T-helper 17 cell (primary cell): ENCODE measurements at places on chromosomes 6 and 20.

GRCh38 chr6:150183105-150183504 is 40.3 kb downstream of the PPP1R14C start:
- DNase-seq: no peak

- peak; percentile 39 for DNase-seq
These were observed 59.7 kb upstream of the SNX9 start for GRCh38 chr6:157763129-157763903.

DNA sequence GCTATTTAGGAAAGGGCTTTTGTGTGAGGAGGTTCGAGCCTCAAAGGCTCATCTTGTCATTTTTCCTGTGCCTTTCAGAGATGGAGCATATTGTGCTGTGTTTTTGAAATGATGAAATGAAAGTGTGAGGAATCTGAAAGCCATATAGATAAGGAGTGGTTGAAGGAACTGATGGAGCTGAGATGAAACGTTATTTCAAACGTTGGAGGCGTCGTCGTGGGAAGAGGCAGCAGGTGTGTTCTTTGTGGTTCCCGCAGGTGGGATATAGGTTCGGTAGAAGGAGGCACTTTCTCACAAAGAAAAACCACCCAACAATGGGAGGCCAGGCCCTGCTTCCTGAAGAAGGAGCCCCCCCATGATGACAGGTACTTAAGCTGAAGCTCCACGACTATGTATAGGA is 83.2 kb upstream of the SNAP25 start:
- DNase-seq: no peak

- DNase-seq: no peak
These were observed 133.9 kb upstream of the PTPRT start for GRCh38 chr20:43323592-43323991.

GRCh38 chr20:63580796-63581461 is 6.9 kb upstream of the HELZ2 start:
- DNase-seq: peak; percentile 42

DNA sequence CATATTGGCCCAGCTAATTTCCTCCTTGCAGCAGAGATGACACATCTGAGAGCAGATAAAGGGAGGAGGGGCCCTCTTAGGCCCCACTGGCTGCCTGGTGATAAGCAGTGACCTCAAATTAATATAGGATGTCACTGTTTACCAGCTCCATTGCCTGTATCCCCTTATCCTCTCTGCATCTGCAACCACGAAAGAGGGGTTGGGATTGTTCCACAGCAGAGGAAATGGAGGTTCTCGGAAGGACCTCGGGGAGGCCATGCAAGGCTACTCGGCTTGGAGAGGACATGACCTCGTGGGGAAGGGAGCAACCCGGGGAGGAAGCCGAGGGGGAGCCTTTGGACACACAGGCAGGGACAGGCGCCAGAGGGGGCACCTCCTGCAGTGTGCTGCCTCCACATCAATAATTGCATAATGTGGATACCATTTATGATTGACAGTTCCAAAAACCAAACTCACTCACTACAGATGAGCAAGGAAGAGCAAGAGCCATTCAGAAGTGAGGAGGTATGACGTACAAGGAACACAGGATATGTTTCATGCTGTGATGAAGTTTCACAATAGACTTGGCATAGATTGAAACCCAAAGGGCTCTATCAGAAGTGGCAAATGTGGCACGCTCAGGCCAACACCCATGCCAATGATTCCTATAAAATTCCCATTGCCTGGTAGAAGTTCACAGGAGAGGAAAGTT is 177.2 kb upstream of the RNF24 start:
- no peak for DNase-seq

DNA sequence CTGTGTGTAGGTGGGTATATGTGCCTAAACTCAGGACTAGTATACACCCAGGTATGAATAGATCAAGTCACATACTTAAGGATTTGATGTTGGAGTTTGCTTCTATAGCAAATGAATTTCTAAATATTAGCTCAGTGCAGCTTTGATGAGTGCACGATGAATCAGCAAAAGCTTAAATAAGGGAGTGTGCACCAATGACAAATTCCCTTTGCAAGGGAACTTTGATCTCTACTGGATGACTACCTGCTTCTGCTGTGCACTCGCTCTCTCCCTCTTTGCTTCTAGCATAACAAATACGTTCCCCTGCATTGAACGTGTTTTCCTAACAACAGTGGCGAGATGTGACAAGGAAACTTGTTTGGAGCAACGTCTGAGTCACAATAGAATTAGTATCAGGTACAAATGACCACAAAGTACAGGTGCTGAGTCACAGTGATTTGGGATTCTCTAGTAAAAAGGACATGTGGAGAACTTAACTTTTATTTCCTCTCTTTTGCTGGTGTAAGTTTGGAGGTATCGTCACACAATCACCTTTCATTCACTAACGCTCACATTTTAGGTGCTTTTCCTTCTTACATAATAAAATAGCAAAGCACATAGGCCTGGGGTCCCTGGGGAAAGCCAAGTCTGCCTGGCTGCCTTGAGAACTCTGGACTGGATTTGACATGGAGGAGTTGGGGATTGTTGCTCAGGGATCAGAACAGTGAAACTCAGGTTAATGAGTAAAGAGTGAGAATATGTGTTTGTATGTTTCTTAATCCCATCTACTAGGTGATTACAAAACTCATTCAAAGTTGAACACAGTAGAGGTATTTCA is 49.7 kb downstream of the KLHL31 start:
- DNase-seq: no peak

DNA sequence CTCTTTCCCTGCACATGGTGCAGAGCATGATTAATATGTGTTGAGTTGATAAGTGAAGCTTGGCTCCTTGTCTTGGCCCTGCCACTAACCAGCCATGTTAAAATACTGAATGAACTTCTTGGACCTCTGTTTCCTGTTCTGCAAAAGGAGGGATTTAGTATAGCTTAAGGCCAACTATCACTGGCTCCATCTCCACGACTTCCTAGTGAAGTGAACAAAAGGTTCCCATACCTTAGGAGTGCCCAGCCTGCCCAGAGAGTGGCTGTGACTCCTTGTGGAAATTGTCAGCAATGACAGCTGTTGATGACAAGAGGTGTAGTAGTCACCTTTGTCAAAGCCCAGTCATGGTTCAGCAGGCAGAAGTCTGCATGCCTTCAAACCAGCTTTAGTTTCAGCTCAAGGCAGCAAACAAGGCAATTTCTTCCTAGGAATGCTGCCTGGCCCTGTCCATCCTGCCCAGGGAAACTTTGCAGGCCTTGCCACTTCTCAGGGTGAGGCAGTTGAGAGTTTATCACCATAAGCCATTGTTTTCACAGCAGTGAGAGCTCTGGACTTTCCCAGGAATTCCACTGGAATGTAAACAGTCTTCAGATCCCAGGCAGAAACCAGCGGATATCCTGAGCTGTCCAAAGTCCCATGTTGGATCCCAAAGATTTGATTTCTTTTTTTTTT is 169.7 kb upstream of the TNFAIP3 start:
- no peak for DNase-seq

- DNase-seq: no peak
These were observed 42.0 kb downstream of the CDS2 start for GRCh38 chr20:5168651-5169396.

DNA sequence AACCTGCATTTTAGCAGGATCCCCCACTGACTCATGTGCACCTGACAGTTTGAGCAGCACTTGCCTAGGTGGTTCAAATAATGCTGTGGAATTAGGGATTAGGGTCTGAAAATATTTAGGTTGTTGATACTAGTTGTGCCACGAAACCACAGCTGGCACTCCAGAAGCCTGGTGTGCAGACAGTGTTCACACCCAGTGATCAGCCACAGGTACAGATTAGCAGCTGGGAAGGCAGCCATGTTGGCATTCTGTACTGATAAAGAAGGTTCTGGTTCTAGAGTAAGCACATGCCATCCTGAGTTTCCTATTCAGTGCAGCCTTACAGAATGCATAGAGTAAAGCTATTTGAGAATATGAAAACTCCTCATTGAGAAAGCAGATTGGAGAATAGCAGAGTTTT is 30.1 kb downstream of the TMEM74B start:
- DNase-seq: no peak

- DNase-seq: no peak
These were observed 4.1 kb downstream of the BPI start for GRCh38 chr20:38308047-38308438.

DNA sequence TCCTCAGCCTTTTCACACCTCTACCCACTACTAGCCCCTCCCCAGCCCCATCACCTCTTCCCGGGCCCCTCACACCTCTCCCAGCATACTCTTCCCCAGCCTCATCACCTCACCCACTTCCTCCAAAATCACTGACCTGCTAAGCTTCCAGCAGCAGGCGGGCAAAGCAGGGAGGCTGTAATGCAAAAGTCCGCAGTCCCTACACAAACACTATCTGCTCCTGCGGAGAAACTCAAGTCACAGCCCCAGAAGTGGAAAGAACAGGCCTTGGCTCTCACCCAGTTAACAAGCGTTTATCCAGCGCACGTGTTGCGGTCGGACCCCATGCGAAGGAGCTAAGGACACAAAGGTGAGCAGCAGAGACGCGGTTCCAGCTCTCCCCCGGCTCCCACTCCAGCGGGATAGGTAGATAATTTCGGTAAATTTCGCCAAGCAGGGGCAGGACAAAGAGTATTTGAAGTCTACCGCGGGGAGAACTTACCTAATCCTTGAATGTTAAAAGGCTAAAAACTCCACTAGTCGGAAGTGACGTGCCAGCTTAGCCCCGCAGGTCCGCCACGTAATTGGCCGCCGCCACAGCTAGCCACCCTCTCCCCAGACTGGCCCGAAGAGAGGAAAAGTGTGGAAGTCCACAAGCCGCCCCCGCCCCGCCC is 728 bp upstream of the TRIM39 start:
- DNase-seq: peak; percentile 67

DNA sequence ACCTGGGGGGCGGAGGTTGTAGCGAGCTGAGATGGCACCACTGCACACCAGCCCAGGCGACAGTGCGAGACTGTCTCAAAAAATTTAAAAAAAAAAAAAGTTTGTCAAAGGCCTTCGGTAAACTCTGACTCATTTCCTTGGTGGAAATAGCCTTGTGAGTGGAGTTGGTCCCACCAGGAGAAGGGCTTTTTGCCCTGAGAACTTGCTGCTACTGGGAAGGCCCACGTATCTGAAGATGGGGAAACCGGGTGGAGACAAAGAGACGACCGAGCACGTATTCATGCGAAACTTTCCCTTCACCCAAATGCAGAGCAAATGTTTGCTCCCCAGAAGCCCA is 51.7 kb downstream of the SLC22A23 start:
- no peak for DNase-seq

GRCh38 chr6:111428811-111429210 is 54.2 kb downstream of the REV3L start:
- no peak for DNase-seq

DNA sequence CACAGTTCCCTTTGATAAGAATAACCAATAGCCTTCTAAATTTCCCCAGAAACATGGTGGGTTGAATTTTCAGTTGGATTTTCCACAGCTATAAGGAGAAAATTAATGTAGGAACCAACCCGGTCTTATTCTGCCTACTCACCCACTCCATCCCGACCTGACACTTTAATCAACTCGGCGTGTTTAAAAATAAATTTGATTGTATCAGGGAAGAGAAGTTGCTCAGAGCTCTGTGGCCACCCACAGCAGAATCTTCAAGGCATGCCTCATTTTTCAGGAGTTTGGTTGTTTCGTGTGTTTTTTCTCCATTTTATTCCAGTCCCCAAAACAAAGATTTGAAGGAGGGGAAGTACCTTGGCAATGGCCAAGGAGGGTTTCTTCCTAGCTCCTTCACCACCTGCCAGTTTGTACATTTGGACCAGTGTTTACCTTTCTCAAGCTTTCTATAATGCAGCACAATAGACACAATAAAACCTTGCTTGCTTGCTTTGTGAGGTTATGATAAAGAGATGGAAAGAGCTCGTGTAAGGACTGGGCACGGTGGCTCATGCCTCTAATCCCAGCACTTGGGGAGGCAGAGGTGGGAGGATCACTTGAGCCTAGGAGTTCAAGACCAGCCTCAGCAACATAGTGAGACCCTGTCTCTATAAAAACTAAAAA is 297.2 kb upstream of the JARID2 start:
- no peak for DNase-seq

GRCh38 chr6:151260205-151260604 is 20.4 kb downstream of the AKAP12 start:
- no peak for DNase-seq

GRCh38 chr6:141056945-141057625 is 1075.6 kb upstream of the GJE1 start:
- no peak for DNase-seq

DNA sequence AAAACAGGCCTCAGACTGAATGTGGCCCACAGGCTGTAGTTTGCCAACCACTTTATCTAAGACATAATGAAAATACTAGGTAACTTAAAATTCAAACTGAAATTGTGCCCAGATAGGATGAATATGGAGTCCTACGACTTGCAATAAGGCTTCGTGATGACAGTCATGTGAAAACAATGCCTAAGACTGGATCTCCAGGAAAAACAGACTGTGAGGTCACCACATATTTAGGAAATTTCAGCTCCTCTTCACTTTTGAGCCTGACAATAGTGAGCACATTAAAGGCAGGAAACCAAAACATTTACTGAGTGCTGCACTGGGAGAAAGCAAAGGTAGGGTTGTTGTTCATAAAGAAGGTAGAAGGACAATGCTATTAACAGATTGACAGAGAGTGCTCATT is 50.0 kb downstream of the RTN4IP1 start:
- no peak for DNase-seq

DNA sequence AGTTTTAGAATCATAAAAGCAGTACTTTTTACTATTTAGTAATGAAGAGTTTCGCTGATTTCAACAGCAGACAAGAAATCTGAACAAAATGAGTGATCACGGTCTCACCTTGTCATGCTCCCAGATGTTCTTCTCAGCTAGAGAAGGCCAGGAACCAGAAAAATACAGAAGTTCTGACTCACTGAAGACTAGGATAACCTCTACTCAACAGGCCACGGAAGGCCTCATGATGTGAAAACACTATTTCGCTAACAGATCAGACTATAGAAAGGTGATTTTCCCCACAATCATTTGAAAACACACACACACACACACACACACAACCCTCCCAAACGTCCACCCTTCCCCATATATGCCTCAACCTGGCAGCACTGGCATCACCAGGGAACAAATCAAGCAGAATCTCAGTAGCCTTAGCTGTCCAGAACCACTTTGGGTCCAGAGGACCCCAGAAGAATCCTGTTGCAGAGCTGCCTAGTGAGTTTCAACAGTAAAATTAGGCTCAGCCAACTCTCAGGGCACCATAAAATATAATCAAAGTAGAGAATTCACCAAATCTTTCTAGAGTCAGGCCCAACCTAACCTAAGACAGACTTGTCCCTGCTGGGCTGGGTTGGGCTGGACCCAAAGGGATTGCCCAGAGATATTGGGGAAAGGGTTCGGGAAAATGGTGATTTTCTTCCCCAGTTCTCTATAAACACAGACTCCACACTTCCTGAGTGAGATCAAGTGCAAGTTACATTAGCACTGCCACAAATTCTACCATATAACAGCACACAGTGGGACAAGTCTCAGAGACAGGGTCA is 7.9 kb downstream of the EXOC2 start:
- no peak for DNase-seq

GRCh38 chr6:31725502-31726350 is 2.6 kb downstream of the MPIG6B start:
- DNase-seq: no peak

DNA sequence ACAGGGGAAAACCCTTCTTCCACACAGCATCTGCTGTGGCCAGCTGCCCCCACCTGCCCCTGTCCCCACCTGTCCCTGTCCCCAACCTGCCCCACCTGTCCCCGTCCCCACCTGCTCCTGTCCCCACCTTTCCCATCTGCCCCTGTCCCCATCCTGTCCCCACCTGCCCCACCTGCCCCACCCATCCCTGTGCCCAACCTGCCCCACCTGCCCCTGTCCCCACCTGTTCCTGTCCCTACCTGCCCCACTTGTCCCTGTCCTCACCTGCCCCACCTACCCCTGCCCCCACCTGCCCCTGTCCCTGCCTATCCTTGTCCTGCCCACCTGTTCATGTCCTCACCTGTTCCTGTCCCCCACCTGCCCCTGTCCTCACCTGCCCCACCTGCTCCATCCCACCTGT is 6.4 kb upstream of the MYT1 start:
- DNase-seq: no peak
